ENCODE measurements at places on chromosomes 11 and 22.

GRCh38 chr11:119189393-119189792 lies 4.1 kb downstream of the NHERF4 start:
- DNase-seq = peak; percentile 18

GRCh38 chr11:1558775-1559110 lies 13.3 kb downstream of the DUSP8 start:
- DNase-seq = no peak

- no peak for DNase-seq
Observed at GRCh38 chr11:111797145-111797581, 31.0 kb upstream of the PPP2R1B start.

- no peak for DNase-seq
Observed at GRCh38 chr11:8234910-8235309, 28.8 kb downstream of the LMO1 start.

DNA sequence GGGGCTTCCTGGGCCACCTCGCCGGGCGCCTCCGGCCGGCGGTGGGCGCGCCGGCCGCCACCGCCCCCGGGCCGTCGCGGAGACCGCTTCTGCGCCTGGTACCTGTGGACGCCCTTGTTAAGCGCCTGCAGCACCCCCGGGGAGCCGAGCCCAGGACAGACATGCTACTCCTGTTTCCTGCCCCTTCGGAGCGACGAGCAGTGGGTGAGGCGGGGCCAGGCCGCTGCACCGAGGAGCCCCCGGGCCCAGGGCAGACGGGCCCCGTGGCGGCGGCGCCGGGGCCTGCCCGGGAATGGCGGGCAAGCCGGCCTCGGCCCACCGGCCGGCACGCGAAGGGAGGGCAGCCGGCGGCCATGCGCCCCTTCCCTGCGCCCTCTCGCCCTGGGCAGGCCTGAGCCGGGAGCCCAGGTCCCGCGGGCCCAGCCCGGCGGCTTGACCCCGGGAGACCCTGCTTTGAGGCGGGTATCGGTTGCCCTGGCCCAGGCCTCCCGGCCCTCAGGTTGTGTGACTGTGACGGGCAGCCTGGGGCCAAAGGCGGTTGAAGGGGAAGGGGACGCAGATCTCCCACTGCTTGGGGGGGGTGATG lies 789 bp upstream of the KDM2A start:
- DNase-seq = peak; percentile 31

- DNase-seq = no peak
Observed at GRCh38 chr22:40951795-40952605, 822 bp downstream of the RBX1 start.

- no peak for DNase-seq
Observed at GRCh38 chr22:28435140-28435768, 244.4 kb downstream of the TTC28 start.

DNA sequence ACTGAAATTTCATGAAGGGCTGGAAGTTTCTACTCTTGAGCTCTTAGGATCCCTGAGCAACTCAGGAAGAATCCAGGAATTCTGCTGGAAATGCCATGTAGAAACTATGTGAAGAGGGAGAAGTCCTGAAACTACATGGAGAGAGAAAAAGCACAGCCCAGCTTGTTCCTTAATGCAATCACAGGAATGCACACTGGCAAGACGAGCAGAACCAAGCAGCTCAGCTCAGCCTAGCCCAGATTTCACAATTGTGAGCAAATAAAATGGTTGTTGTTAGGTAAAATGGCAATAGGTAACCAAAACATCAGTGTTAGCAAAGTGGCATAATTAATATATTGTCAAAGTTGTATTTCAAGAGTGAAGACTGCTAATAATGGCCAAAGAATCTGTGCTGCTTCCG lies 28.1 kb downstream of the ZNF214 start:
- DNase-seq = no peak

DNA sequence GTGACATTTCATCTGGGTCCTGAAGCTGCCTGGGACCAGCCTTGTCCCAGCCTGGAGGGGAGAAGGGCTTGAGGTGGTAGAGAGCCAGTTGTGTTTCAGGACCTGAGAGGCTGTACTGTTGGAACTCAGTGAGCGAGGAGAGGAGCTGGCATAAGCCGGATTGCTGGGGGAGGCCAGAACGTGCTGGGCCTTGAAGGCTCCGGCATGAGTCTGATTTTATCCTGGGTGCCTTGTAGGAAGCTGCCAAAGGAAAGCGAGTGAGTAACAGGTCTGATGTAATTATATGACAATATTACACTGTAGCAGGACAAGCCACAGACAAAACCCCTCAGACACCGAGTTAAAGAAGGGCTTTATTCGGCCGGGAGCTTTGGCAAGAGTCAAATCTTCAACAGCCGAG lies 17.2 kb downstream of the AP2A2 start:
- no peak for DNase-seq

DNA sequence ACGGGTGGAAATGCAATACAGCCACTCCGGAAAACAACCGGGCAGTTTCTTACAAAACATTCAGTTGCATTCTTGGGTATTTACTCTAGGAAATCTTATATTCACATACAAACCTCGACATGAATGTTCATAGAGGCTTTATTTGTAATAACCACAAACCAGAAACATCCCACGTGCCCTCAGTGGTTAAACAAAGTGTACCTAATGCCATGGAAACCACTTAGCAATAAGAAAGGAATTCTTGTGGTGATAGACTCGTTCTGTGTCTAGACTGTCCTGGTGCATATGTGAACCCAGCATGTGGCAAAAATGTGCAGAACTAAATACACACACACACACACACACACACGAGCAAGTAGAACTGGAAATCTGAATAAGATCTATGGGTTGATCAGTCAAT lies 1073.3 kb downstream of the TBC1D22A start:
- no peak for DNase-seq

DNA sequence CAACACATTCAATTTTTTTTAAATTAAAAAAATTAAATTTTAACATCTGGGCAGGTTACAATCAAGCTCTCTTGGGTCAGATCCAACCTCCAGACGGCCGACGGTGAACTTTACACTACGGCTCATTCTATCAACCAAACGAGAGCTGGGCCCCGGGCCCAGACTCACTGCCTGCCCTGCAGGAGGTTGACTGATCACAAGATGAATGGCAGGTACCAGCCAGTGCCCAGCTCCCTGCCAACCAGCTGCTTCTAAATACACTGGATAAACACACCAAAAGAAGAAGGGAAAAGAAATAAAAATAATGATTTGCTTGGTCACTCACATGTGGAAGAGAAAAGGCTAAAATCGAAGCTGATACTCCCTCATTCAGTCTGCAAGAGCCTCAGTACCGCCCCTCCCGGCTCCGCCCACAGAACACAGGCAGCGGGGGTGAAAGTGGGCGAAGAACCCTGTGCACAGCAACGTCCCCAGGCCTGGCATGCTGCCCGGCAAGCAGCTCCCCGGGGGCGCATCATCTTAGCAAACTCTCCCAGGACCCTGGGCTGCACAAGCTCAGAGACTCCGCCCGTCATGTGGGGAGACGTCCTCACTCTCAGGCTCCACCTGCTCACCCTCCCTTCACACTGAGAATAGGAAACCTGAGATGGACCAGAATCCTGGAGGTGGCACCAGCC lies 303.4 kb downstream of the SHANK2 start:
- DNase-seq = no peak

DNA sequence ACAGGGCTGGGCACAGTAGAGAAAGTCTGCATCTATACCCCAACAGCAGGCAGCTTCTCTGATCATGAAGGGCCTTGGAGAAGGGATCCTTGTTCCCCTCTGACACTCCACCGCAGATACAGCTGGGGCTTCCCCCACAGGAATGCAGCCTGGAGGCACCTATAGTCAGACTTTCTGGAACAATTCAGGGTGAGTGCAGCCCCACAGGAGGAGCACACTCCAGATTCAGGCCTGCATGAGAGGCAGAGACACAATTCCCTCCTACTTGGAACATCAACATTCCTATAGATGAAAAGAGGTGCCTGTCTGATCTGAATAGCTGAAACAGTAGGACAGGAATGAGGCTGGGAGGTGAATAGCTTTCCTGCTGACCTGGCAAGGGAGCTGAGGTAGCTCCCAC lies 1298.0 kb upstream of the CNTN5 start:
- DNase-seq = no peak

DNA sequence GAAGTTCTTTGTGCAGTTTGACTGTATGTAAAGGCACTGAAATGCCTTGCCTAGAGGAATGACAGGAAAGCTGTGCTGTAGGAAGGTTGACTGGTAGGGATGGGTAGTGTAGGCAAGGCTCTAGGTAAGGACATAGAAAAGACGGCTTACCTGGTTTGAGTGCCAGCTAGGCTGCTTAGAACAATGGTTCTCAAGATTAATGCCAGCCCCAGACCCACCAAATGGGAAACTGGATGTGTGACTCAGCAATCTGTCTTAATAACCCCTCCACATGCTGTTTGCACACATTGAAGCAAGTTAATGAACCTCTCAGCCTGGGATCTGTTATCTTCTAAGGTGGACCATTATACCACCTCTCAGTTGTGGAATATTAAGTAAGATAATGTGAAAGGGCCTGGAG lies 3.7 kb downstream of the RPS3 start:
- no peak for DNase-seq

- no peak for DNase-seq
Observed at GRCh38 chr11:109606256-109606655, 184.3 kb downstream of the C11orf87 start.

GRCh38 chr11:120612513-120613263 lies 101.1 kb downstream of the GRIK4 start:
- DNase-seq = peak; percentile 56

GRCh38 chr11:101133190-101133589 lies 3.6 kb upstream of the PGR start:
- no peak for DNase-seq

- no peak for DNase-seq
Observed at GRCh38 chr11:77617892-77618291, 19.7 kb downstream of the CLNS1A start.

DNA sequence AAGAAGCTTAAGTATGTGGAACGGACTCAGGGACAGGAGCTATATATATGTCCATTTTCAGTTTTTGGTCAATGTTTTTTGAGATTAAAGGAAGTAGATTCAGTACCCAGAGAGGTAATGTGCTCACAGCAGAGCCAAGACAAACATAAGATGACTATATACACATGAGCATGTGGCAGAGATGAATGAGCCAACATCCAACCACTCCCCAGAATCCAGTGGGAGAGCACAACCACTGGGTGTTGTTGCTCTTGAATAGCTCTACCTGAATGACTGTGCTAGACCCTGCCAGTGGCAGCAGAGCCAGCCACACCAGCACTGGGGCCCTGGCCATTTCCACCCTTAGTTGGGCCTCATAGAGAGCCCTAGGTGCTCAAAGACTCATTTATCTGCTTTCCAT lies 10.7 kb upstream of the SYTL2 start:
- no peak for DNase-seq

DNA sequence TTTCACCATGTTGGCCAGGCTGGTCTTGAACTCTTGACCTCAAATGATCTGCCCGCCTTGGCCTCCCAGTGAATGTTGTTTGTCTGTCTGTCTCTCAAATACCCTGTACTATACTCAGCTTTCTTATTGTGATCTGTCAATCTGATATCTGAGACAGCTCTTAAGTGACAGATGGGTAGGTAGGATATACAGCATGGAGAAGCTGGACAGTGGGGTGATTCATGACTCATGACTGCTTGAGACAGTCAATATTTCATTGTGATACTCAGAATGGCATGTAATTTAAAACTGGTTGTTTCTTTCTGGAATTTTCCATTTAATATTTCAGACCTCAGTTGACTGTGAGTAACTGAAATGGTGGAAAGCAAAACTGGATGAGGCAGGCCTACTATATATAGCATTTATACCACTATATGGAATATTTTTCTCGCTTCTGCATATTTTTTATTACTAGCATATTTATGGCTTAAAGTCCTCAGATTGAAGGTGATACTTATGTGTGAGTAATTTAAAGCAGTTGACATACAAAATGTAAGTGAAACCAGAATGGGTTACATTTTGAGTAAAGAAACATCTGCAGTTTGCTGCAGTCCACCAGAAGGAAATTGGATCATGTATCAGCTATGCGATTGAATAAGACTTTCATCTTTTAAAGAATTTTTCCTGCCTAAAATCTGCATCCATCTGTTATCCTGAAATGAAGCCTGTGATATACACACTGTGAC lies 22.3 kb downstream of the ARHGAP42 start:
- DNase-seq = no peak
